ENCODE measurements at places on chromosomes 7 and 10.

GRCh38 chr7:158821171-158822031 is 7.9 kb downstream of the ESYT2 start:
- DNase-seq, result no peak

- DNase-seq, result no peak
These were observed 84.7 kb downstream of the NKX6-2 start for GRCh38 chr10:132701099-132701845.

DNA sequence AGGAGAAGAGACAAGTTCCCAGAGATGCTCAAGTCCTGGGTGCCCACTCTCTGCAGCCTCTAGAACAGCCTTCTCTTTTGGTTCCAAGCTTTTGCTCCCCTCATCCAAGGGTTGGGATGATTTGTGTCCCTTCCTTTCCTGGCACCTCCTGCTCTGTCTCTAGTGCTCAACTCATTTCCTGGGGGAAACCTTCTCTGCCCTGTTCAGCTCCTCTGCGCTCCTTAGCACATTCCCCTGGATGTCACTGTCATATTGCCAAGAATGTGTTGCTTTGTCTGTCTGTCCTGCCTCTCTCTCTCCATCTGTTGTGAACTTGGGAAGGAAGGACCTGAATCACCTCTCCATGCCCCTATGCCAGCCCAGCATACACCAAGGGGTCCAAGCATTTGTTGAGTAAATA is 5.1 kb upstream of the LBX1 start:
- no peak for DNase-seq

- no peak for DNase-seq
These were observed 236.4 kb downstream of the COBL start for GRCh38 chr7:51080216-51080615.

DNA sequence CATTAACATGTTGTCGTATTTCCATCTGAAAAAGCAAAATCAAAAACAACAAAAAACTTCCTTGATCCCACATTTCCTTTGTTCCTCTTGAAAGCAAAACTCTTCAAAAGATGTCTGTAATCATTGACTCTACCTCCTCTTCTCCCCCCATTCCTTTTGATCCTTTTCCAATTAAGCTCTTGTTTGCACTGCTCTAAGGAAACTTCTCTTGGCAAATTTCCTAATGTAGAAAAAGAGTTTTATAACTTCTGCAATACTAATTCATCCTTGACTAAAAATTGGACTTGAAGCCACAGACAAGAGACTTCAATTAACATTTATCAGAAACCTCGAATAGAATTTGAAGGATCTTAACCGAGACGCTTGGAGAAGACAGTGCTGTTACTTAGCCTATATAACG is 317.1 kb upstream of the SEMA3C start:
- DNase-seq, result no peak

- no peak for DNase-seq
These were observed 25.1 kb downstream of the HDAC9 start for GRCh38 chr7:18520450-18521235.

GRCh38 chr7:2613098-2613930 is 18.5 kb upstream of the TTYH3 start:
- DNase-seq, result no peak

DNA sequence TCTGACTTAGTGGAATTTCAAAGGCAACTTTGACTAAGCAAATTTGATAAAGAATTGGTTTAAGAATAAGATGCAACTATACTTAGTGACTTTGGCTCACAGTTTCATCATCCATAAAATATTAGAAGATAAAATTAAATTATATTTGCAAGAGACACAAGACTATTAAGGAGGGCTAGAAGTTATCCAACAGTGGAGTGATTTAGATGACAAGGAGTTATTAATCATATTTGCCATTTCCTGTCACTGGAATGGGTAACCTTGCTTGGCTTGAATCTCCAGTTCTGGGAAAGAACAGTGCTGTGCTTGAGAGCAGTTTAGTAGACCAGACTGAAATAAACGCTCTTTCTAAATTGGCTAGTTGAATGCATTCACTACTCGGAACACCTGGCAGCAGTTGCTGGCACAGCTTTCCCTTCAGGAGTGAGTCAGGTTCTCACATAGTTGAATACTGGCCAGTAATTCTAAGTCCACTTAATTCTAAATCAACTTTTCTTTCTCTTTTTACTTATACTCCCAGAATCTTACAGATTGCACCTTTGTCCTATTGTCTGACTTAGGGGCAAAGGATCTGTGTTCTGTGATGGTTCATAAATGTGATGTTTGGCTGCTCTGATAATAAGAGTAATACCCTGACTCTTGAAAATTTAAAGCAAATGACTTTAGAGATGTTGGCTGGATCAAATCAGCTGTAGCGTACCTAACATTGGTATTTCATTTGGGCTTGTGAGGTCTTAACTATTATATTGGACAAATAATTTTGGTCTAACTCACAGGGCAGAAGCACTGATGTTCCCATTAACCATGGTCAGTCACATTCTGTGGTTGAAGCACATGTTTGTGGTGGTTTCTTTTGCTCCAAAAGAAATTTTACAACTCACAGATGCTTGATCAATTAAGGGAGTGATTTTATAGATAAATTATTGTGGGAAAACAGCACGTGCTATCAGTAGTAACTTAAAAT is 16.6 kb downstream of the STMP1 start:
- no peak for DNase-seq

DNA sequence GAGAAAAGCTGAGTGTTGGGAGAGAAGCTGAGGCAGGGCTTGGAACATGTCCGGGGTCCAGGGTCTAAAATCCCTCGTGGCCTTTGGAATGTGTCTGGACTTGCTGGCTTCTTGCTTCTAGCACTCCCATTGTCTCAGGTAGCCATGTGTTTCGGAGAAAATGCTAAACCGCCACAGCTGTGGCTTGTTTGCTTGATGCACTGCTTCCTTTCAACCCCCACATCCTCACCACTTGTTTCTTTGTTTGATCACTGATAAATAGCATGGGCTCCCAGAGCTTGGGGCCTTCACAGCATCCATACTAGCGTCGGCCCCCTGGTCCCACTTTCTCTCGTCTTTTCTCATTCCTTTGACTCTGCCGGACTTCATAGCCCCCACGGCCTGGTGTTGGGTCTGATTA is 102.7 kb downstream of the ANKRD26 start:
- DNase-seq, result no peak

GRCh38 chr7:87170828-87171227 is 18.6 kb downstream of the DMTF1 start:
- DNase-seq, result no peak

- DNase-seq, result no peak
These were observed 33.8 kb upstream of the MNX1 start for GRCh38 chr7:157044147-157044687.

GRCh38 chr7:106788637-106789036 is 76.4 kb upstream of the PIK3CG start:
- DNase-seq, result no peak

GRCh38 chr10:114631666-114632417 is 26.2 kb downstream of the ABLIM1 start:
- no peak for DNase-seq

- no peak for DNase-seq
These were observed 107.6 kb downstream of the TRRAP start for GRCh38 chr7:98985945-98986344.

GRCh38 chr7:77800158-77800557 is 1.6 kb downstream of the PHTF2 start:
- no peak for DNase-seq

- DNase-seq, result no peak
These were observed 19.8 kb downstream of the PRSS2 start for GRCh38 chr7:142790555-142790954.

GRCh38 chr7:78315119-78315518 is 516.5 kb downstream of the PHTF2 start:
- no peak for DNase-seq

GRCh38 chr10:3102720-3103427 is 35.5 kb downstream of the PFKP start:
- DNase-seq, result no peak

DNA sequence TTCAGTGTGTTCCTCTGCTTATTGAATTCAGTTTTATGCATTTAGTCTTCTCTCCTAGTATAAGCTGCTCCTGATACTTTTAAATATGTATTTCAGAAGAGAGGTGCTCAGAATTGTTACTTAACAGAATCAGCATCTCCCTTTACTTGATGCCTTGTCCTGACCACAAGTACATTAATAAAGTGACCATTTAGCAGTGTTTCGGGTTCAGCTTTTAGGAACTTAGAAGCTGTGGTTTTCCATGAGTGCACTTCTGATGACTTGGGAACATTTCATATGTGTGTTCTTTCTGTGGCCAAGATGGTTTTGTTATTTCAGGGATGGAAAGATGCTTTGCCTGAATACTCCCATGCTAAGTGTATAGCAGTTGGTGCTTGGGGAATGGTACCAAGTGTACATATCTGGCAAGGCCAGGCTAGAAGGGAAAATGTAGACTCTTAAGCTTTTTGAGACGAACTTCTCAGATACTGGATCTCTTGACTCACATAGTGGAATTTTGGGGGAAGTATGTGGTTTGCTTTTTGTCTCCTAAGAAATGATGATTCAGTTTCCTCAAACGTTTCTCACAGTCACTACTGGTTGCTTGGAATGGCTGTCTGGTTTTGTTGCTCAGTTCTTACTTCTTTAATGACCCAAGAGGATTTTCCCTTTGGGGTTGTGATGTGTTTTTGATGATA is 17.2 kb downstream of the SGPL1 start:
- no peak for DNase-seq

- DNase-seq, result no peak
These were observed 109.9 kb downstream of the CUBN start for GRCh38 chr10:17019696-17020095.

- DNase-seq, result no peak
These were observed 39.0 kb upstream of the TECTB start for GRCh38 chr10:112244197-112244596.

GRCh38 chr10:132448248-132448731 is 51.3 kb downstream of the PWWP2B start:
- DNase-seq, result no peak

GRCh38 chr10:123140164-123140982 is 4.6 kb downstream of the HMX3 start:
- DNase-seq, result no peak

GRCh38 chr7:101880282-101881054 is 63.0 kb downstream of the CUX1 start:
- no peak for DNase-seq
